ENCODE measurements at places on chromosomes 11 and 22.
A peak's percentile ranks its signal among the peaks of the same experiment; 100 is the strongest.

DNA sequence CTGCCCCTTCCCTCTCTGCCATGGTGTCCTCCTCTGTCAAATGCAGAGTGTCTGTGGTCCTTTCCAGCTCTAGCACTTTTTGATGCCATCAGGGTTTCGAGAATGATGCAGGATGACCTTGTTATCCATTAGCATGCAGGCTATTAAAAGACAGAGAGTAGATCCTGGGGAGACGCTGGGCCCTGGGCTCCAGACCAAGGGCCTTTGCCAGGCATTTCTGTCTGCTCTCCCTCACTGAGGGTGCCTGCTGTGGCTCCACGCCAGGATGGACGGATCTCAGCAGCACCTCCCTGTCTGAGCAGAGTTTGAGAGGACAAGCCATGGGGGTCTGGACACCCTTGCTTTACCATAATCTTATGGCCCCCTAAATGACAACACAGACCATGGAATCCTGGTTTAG lies 110.8 kb upstream of the CD82 start:
- DNase-seq: no peak

GRCh38 chr11:43923406-43924111 lies 18.9 kb upstream of the C11orf96 start:
- DNase-seq: no peak

DNA sequence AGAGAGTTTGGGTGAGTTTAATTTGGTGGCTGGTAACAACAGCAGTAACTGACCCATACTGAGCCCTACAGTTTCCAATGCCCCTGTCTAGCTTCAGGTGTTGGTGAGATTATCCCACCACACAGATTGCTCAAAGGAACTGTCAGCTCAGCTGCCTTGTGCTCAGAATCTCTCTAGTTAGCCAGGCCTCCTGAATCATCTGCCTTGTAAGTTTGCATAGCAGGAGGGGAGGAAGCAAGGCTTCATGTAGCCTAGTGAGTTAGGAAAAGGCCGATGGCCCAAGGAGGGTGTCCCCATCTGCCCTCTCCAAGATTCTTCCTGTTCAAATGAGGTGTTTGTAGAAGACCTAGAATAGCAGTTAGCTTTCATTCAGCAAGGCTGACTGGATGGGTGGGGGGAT lies 74.3 kb downstream of the MICAL2 start:
- DNase-seq: no peak

- no peak for DNase-seq
Observed at GRCh38 chr11:3971756-3972404, 116.4 kb downstream of the STIM1 start.

DNA sequence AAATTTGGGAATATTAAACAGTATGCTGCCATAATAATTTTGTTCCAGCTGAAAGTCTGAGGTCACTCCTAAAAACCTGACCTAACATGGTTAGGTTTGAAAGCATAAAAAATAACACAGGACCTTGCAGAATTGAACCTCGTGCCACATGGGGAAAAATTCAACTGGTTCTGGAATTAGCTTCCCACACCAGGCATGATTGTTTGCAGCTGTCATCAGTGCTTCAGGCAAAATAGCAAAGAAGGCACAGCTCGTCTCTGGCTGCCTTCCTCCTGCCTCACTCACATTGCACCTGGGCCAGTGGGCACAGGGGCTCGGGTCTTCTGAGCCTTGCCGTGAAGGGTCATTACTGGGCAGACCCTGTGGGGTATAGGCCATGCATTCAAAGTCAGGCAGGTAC lies 153.8 kb upstream of the ARHGAP20 start:
- no peak for DNase-seq

- no peak for DNase-seq
Observed at GRCh38 chr22:50305393-50305922, 2.0 kb downstream of the PLXNB2 start.

GRCh38 chr11:121711939-121712338 lies 259.2 kb upstream of the SORL1-AS1 start:
- no peak for DNase-seq

DNA sequence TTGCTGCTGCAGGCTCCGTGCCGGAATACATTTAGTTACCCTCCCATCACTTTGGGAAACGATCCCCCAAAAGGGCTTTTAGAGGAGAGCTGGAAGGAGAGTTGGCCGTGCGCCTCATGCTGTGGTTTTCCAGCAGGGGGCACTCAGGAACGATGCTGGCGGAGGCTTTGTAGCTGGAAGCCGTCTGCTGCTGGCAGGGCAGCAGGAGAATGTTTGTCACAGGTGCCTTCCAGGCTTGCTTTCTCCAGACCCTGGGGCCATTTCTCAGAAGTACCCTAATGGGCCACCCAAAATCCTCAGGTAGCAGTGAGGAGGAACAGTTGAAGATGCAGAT lies 30.0 kb upstream of the CABP7 start:
- DNase-seq: no peak

GRCh38 chr11:3123761-3124733 lies 41.1 kb downstream of the OSBPL5 start:
- DNase-seq: no peak

DNA sequence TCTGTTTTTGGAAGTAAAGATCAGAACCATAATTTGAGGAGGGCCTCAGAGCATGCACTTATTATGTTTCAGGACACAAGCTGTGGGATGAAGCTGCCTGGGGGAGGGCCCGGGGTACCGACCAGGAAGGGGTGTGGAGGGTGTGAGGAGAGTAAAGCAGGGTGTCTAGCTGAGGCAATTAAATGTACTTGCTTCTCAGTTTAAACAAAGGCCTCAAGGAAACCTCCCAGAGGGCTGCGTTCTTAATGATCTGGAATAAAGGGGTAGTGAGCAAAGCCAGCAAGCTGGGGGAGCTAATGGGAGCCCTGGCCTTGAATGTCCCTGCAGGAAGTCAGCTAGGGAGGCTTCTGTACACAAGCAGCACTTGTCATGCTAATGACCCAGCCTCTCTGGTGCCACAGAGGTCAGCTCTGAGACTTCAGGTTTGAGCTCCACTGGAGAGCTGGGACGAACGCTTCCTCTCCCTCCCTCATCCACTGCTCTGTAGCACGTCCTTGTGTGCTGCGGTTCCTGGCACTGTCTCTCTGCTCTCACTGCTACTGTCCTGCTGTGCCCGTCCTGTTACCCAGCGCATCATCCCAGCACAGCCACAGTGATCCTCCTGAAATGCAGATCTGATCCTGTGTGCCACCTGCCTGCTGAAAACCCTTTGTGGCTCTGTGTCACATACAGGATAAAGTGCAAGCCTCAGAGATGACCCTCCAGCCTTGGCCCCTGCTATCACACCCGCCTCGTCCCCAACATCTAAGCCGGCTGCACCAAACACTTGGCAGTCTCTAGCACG lies 159.7 kb downstream of the DBX1 start:
- DNase-seq: peak; percentile 77

Data from NCI-H2081 treated with DMSO at 0.1 percent for 48 hours (cell line).